ENCODE measurements at places on chromosomes 3 and 15. TPM values are rescaled to one million over a fixed set of nuclear protein-coding genes. Genes with fewer than 3 reads are reported as not detected.
A peak's percentile ranks its signal among the peaks of the same experiment; 100 is the strongest.

Gene SLC12A1
- total RNA-seq: not detected

Gene SELENOT
- 140 TPM for total RNA-seq

Gene HIGD1A
- total RNA-seq: 97.5 TPM

Gene RPS27L
- total RNA-seq: 163 TPM

Gene SLC6A1
- not detected for total RNA-seq

Gene ZDHHC23
- total RNA-seq: 1.8 TPM

Gene UROC1
- total RNA-seq: not detected

Gene IL17RD
- total RNA-seq: not detected

Gene SH3GL3
- not detected for total RNA-seq

Gene SEMA5B
- not detected for total RNA-seq

Gene TNIK
- 21.5 TPM for total RNA-seq

Gene CHDH
- total RNA-seq: 0.91 TPM

DNA sequence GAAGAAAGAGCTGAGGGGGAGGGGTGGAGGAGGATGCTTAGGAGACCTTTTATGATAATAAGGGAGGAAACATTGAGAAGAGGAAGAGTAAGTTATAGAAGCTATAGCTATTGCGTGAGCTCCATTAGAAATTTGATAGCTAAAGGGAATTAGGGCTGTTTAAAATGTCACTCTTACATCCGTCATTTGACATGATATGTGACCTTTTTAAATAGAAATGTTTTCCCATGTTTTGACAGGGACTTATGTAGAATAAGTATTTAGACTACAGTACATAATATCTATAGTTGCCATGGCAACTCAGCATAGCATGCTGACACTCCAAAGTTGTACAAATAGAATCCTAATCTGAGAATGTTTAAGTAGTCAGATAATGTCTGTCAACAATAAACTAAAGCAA is 19.2 kb downstream of the RAD51 start:
- no peak overlapping the region for H3K27ac ChIP-seq
- no peaks in the 10 kb centered on the region for H3K4me1 ChIP-seq
- H3K36me3 ChIP-seq: peaks cover 36% of the 10 kb centered on the region
- no peak overlapping the region for H3K4me3 ChIP-seq

DNA sequence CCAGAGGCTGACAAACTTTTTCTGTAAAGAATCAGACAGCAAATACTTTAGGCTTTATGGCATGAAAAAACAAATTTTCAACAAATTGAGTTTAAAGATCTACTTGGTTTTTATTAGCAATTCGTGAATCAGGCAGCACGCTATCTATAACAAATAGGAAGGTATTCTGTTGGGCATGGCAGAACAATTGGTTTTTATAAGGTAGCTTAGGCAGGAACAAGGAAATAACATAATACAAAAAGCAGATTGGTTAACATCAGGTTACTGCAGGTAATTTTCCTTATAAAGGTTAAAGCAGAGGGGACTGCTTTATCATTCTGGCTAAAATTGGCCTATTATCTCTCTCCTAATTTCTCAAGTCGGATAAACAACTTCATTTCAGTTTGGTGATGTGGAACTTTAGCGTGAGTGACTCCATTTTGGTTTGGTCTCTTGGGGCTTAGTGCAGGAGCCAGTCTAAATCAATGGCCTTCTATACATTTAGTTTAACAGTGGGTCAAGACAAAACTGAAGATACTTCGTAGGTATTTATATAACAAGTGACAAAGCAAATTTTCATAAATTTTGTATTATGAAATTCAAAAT is 26.8 kb downstream of the ZBTB38 start:
- H3K27me3 ChIP-seq: no peaks in the 10 kb centered on the region
- DNase-seq: no peak
- H3K36me3 ChIP-seq: peaks cover 2% of the 10 kb centered on the region
- H3K4me1 ChIP-seq: peaks cover 13% of the 10 kb centered on the region

GRCh38 chr3:13171704-13172643 is 98.7 kb upstream of the IQSEC1 start:
- H3K27me3 ChIP-seq: peaks cover 3% of the 10 kb centered on the region
- H3K36me3 ChIP-seq: no peaks in the 10 kb centered on the region
- no peaks in the 10 kb centered on the region for H3K4me1 ChIP-seq
- no peak overlapping the region for H3K27ac ChIP-seq
- no peak overlapping the region for H3K4me3 ChIP-seq

DNA sequence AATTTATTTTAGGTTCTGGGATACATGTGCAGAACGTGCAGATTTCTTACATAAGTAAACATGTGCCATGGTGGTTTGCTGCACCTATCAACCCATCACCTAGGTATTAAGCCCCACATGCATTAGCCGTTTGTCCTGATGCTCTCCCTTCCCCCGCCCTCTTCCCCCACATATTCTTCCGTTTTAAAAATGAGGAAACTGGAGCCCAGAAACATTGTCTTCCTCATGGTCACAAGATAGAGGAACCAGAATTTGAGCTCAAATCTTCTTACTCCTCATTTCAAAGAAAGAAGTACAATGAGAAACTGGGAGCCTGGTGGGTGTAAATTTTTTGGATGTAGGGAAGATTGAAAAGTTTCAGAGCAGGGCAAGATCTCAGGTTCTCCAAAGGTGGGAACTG is 56.1 kb upstream of the USP3 start:
- peaks cover 22% of the 10 kb centered on the region for H3K4me1 ChIP-seq
- H3K4me3 ChIP-seq: no peak overlapping the region
- no peak for DNase-seq
- H3K36me3 ChIP-seq: no peaks in the 10 kb centered on the region
- peaks cover 4% of the 10 kb centered on the region for H3K27me3 ChIP-seq

DNA sequence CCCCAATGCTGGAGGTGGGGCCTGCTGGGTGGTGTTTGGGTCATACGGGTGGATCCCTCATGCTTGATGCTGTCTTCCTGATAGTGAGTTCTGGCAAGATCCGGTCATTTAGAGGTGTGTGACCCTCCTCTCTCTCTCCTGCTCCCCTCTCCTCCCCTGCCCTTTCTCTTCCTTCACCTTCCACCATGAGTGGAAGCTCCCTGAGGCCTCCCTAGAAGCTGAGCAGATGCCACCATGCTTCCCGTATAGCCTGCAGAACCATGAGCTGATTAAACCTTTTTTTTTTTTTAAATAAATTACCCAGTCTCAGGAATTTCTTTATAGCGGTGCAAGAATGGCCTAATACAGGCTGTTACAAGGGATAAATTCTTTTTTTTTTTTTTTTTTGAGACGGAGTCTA is 36.3 kb upstream of the IQSEC1 start:
- DNase-seq: no peak
- peaks cover 7% of the 10 kb centered on the region for H3K4me1 ChIP-seq
- H3K4me3 ChIP-seq: no peak overlapping the region

DNA sequence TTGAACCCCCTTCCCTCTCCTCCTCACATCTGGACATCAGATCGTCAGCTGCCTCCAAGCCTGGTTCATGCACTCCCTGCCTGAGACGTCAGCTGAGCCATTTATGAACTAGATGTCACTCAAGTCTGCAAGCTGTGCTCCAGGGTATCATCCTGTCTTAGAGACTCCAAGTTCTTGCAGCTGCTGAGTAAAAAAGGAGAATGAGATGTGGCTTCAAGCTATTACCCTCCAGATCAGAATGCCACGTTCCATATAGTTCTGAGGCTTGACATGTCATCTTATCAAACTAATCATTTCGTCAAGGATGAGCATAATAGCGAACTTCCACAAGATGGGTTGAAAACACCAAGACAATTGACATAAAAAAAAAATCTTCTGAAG is 766.3 kb downstream of the TBL1XR1 start:
- no peak overlapping the region for H3K27ac ChIP-seq
- H3K4me3 ChIP-seq: no peak overlapping the region
- no peaks in the 10 kb centered on the region for H3K36me3 ChIP-seq
- DNase-seq: no peak
- H3K27me3 ChIP-seq: no peaks in the 10 kb centered on the region

DNA sequence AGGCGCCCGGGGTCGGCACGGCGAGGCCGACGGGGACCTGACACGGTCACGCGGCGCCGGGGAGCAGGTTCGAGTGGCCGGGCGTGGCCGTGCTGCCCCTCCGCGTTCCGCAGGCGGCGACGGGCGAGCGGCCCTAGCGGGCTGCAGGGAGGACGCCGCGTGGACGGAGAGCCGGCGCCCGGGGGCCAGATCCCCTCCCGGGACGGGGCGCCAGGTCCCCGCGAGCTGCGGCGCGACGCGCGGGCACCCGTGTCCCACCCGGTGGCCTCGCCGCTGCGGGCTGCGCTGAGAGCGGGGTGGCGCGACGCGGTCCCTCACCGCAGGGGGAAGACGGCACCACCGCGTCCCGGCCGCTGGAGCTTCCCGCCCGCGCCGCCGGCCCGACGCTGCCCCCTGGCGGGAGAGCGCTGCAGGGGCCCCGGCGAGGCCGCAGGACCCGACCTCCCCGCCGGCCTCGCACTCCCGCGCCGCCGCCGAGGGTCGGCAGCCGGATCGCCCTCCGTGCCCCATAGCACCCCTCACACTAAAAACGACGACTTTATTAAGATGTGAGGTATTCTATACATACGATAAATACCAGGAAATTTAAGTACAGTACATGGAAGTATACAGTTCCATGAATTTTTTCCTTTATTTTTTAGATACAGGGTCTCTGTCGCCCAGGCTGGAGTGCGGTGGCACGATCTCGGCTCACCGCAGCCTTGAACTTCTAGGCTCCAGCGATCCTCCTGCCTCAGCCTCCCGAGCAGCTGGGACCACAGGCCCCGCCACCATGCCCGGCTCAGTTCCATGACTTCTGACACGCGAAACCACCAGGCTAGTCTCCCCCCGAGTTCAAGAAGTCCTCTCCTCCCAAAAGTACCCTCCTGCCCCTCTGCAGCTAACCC is 1.3 kb upstream of the PIGZ start:
- H3K4me1 ChIP-seq: peaks cover 17% of the 10 kb centered on the region
- peak overlapping the region; percentile 86 for H3K4me3 ChIP-seq
- peak overlapping the region; percentile 86 for H3K27ac ChIP-seq
- H3K27me3 ChIP-seq: peaks cover 11% of the 10 kb centered on the region

DNA sequence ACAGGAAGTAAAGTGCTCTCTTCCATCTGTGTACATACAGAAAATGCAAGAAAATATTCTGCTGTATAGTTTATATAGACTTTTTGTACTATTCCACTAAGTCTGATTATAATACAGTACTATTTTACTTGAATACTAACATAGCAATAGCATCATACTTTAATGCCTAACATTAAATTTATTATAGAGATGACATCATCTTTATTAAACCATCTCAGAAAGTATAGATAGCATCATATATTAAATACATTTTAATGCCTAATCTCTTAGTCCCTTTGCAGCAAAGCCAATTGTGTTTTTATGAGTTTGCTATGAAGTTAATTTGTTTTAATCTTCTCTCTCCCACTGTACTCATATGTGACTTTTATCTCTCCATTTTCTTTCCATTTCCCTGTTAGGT is 39.7 kb upstream of the ZDHHC23 start:
- no peak for DNase-seq
- peaks cover 7% of the 10 kb centered on the region for H3K4me1 ChIP-seq
- H3K27ac ChIP-seq: no peak overlapping the region

GRCh38 chr15:87597346-87598052 is 659.0 kb downstream of the NTRK3 start:
- peak; percentile 36 for DNase-seq
- H3K27me3 ChIP-seq: peaks cover 2% of the 10 kb centered on the region
- peak overlapping the region; percentile 46 for H3K27ac ChIP-seq

GRCh38 chr15:35567392-35567791 is 21.4 kb upstream of the DPH6 start:
- H3K27ac ChIP-seq: no peak overlapping the region
- no peaks in the 10 kb centered on the region for H3K4me1 ChIP-seq
- no peak for DNase-seq

GRCh38 chr15:29835301-29835700 is 13.0 kb upstream of the TJP1 start:
- no peak overlapping the region for H3K4me3 ChIP-seq
- no peak overlapping the region for H3K27ac ChIP-seq
- no peaks in the 10 kb centered on the region for H3K4me1 ChIP-seq

GRCh38 chr3:149554826-149555225 is 80.3 kb downstream of the TM4SF4 start:
- DNase-seq: no peak
- no peak overlapping the region for H3K4me3 ChIP-seq
- peaks cover 9% of the 10 kb centered on the region for H3K4me1 ChIP-seq
- H3K27ac ChIP-seq: no peak overlapping the region

GRCh38 chr3:148970271-148970670 is 21.1 kb upstream of the GYG1 start:
- peaks cover 7% of the 10 kb centered on the region for H3K4me1 ChIP-seq
- H3K27ac ChIP-seq: no peak overlapping the region
- no peak overlapping the region for H3K4me3 ChIP-seq
- peaks cover 3% of the 10 kb centered on the region for H3K27me3 ChIP-seq
- no peak for DNase-seq
- no peaks in the 10 kb centered on the region for H3K36me3 ChIP-seq

DNA sequence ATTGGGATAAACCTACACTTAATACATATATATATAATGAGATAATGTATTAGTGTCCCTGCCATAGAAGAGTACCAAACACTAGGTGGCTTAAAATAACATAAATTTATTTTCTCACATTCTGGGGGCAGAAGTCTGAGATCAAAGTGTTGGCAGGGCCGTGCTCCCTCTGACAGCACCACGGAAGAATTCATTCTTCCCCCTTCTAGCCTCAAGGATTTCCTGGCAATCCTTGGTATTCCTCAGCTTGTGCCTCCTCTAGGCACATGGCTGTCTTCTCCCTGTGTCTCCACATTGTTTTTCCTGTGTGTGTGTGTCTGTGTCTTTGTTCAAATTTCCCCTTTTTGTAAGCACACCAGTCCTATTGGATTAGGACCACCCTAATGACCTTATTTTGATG is 115.2 kb upstream of the AGBL1 start:
- H3K27me3 ChIP-seq: no peaks in the 10 kb centered on the region
- H3K36me3 ChIP-seq: no peaks in the 10 kb centered on the region
- DNase-seq: no peak
- no peak overlapping the region for H3K4me3 ChIP-seq

- DNase-seq: no peak
- H3K4me3 ChIP-seq: no peak overlapping the region
- H3K4me1 ChIP-seq: peaks cover 21% of the 10 kb centered on the region
- H3K27me3 ChIP-seq: peaks cover 5% of the 10 kb centered on the region
Measured at GRCh38 chr15:68829068-68829467, 8.4 kb upstream of the ANP32A start.

DNA sequence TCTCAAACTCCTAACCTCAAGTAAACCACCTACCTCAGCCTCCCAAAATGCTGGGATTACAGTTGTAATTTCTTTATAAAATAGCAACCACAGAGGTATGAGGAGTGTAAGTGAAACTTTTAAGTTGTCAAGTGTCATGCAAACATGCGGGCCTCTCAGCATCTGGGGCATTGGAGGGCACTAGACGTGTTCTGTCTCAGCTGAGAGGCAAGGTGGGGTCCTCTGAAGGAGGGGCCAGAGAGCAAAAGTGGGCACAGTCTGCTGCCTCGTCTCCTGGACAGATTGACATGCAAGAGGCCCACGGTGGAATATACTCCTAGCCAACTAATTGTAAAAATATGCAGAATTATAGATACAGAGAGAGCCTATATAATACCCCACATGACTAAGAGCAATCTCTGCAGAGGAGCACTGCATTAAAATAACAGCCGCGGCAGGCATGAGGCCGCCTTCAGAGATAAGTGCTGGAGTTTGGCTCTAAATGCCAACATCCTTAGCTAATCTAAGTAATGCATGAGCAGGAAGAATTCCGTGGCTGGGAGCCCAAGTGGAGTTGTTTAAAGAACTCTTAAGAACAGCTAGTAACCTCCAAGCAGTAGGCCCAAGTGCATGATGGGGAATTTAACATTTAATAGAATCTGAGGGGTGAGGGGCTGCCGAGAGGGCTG is 87.8 kb upstream of the RNU6-1 start:
- no peaks in the 10 kb centered on the region for H3K27me3 ChIP-seq
- H3K4me3 ChIP-seq: no peak overlapping the region
- DNase-seq: no peak
- no peak overlapping the region for H3K27ac ChIP-seq

Measured in activated T-helper 1 cell treated with anti-CD3 and anti-CD28 coated beads, Interleukin-12 subunit alpha, Interleukin-12 subunit beta, Interleukin-2, Interleukin-4 antibody, amounts not matched to agents 30 ng/mL and 10 ng/mL and 1 ng/mL, durations not matched to agents 14 hours and 24 hours and 36 hours (primary cell).